ENCODE measurements at places on chromosomes 12 and 14.

GRCh38 chr14:43105305-43105704, 1401.8 kb downstream of the FSCB start:
- DNase-seq, result no peak

GRCh38 chr12:52066346-52067080, 3.3 kb upstream of the ATG101 start:
- no peak for DNase-seq

- DNase-seq, result no peak
These were observed 4.4 kb downstream of the CYP27B1 start for GRCh38 chr12:57762463-57762862.

GRCh38 chr12:124993626-124994436, at the start of gene BRI3BP:
Gene BRI3BP, plus strand, starts transcription at chr12:124993645. Its CDS starts 146 bp downstream, at chr12:124993791.
- DNase-seq, result no peak

DNA sequence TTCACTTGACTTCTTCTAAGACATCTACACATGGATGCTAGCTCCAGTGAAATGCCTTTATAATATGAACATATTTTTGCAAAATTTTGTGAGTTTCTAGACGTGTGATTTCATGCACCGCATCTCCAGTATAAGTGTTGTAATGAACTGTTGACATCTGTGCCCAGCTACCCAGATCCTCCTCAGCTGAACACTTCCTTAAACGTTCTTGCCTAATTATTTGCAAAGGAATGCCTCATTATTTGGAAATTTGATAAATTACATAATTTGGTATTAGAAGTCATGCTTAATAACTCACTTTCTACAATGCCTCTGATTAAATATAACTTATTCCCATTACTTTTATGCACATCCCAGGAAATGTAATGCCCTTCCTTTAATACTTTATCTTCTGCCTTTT, 14.0 kb downstream of the OR11G2 start:
- no peak for DNase-seq

All from stimulated activated CD8-positive, alpha-beta memory T cell treated with anti-CD3 and anti-CD28 coated beads, Interleukin-4, amount 100 ng/mL, for 1 hour (primary cell).